ENCODE measurements at places on chromosomes 3 and 15. TPM values are rescaled to one million over a fixed set of nuclear protein-coding genes. Genes with fewer than 3 reads are reported as not detected.

DNA sequence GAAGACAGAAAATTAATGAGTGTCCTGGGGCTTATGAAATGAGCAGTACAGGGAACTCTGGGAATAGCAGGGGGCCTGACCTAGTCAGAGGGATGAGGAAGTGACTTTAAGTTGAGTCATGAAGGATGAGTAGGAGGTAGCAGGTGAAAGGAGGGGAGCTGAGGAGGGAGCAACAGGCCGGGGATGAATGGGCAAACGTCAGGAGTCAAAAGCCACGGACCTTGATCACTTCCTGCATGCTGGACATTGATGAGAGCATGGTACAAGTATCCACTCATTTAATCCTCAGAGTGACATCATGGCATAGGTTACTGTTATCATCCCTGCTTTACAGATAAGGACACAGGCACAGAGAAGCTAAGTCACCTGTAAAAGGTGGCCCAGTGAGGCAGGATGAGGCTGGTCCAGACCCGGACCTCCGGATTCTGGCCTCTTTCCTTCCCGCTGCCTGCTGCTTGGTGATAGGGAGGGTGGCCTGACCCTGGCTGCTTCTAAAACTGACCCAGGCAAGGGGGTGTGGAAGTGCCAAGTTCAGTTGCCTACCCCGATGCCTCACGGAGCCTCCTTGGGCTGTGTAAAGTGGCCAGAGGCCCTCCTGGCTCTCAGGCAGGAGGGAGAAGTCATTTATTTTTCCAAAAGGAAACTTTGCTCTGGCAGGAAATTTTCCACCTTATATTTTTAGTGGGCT lies 7.6 kb downstream of the CORO2B start:
- H3K36me3 ChIP-seq: no peaks in the 10 kb centered on the region
- H3K27me3 ChIP-seq: 0 out of 2 replicates have a peak, but pooled peaks cover 3% of the 10 kb centered on the region
- H3K4me1 ChIP-seq: peaks cover 2% of the 10 kb centered on the region
- H3K27ac ChIP-seq: no peak overlapping the region

Gene GOLGA8J
- not detected for total RNA-seq

Gene PTX3
- 1.4 TPM for total RNA-seq

DNA sequence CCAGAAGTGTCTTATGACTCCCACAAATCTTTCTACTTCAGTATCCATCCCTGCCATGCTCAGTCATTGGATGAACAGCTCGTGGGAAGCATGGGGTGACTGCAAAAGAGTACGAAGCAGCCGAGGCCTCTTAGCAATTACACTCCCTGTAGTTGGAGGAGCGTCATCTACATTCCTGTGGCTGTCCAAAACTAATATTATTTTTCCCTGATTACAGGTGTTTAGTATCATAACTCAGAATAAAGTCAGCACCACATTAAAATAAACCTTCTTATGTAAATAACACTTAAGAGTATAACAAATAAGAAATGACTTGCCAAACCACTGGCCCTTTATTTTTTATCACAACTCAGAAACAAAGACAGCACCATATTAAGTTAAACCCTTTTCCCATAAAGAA lies 141.5 kb downstream of the PLOD2 start:
- DNase-seq: no peak
- no peaks in the 10 kb centered on the region for H3K27me3 ChIP-seq
- H3K36me3 ChIP-seq: no peaks in the 10 kb centered on the region
- no peak overlapping the region for H3K4me3 ChIP-seq

GRCh38 chr3:73603762-73604171 lies 21.0 kb downstream of the PDZRN3 start:
- DNase-seq: no peak
- no peaks in the 10 kb centered on the region for H3K36me3 ChIP-seq
- H3K27me3 ChIP-seq: no peaks in the 10 kb centered on the region

GRCh38 chr3:188176476-188176875 lies 22.5 kb downstream of the LPP start:
- no peaks in the 10 kb centered on the region for H3K27me3 ChIP-seq
- no peak for DNase-seq
- H3K4me3 ChIP-seq: no peak overlapping the region
- no peaks in the 10 kb centered on the region for H3K4me1 ChIP-seq

DNA sequence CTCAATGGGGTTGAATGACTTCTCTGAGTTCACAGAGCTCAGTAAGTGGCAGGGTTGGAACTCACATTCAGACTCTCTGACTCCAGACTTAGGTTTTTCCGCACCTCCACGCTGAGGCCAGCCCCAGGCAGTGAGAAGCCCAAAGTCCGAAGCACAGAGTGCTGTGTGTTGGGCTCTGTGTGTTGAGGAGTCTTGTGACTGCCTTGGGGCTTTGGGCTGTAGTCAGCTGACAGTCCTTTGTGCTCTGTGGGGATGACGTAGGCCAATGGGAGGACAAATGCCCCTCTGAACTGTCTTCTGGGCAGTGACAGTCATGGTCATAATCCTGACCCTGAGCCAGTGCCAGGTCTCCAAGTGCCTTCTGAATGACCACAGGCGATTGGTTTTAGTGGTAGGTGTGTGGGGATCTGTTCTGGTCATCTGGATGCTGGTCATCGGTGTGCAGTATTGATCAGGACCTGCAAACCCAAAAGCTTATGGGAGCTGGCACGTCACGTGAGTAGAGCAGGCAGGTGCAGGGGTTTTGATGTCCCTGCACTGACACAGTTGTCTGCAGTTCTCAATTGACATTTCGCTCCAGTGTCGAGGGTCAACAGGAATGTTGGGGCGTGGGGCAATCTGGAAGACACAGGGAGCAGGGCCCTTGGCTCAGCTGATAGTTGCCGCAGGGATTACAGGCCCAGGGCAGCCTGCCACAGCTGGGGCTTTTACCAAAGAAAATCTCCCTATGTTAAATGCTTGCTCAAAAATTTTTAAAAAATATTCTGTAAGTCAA lies 45.3 kb downstream of the CAPN3 start:
- no peak overlapping the region for H3K4me3 ChIP-seq
- no peaks in the 10 kb centered on the region for H3K27me3 ChIP-seq
- H3K27ac ChIP-seq: no peak overlapping the region
- H3K4me1 ChIP-seq: no peaks in the 10 kb centered on the region
- DNase-seq: no peak
- H3K36me3 ChIP-seq: no peaks in the 10 kb centered on the region

GRCh38 chr3:161043336-161044035 lies 61.7 kb downstream of the B3GALNT1 start:
- no peaks in the 10 kb centered on the region for H3K27me3 ChIP-seq
- H3K4me1 ChIP-seq: no peaks in the 10 kb centered on the region
- H3K36me3 ChIP-seq: no peaks in the 10 kb centered on the region
- DNase-seq: no peak
- no peak overlapping the region for H3K4me3 ChIP-seq

- no peak overlapping the region for H3K27ac ChIP-seq
- H3K4me1 ChIP-seq: no peaks in the 10 kb centered on the region
- no peaks in the 10 kb centered on the region for H3K36me3 ChIP-seq
- H3K4me3 ChIP-seq: no peak overlapping the region
Measured at GRCh38 chr15:27871078-27871901, 227.8 kb downstream of the OCA2 start.

Gene RNF7
- total RNA-seq: 113 TPM

GRCh38 chr3:22979581-22979980 lies 223.5 kb upstream of the UBE2E2 start:
- DNase-seq: no peak
- no peaks in the 10 kb centered on the region for H3K4me1 ChIP-seq
- no peak overlapping the region for H3K27ac ChIP-seq

Gene P3H2
- total RNA-seq: 40.5 TPM

DNA sequence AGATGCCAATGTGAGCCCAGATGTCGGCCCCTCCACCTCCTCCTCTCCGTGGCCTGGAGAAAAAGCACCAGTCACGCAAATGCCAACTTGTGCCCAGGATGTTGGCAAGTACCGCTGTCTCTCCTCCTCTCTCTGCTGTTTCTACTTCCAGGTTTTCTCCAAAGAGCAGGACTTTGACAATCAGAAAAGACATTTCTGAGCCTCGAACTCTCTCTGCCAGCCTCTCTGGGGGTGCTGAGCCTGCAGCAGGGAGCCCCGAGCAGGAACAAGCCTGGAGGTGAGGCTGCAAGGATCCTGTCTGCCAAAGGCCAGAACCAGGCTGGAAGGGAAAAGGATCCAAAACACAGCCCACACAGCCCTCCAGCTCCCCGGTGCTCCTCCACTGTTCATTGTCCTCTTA lies 89.7 kb downstream of the SEC22A start:
- DNase-seq: no peak
- H3K27ac ChIP-seq: no peak overlapping the region
- H3K4me1 ChIP-seq: no peaks in the 10 kb centered on the region
- peaks cover 5% of the 10 kb centered on the region for H3K36me3 ChIP-seq
- H3K27me3 ChIP-seq: no peaks in the 10 kb centered on the region

- H3K27ac ChIP-seq: no peak overlapping the region
- no peaks in the 10 kb centered on the region for H3K36me3 ChIP-seq
- no peak for DNase-seq
- no peaks in the 10 kb centered on the region for H3K27me3 ChIP-seq
- no peaks in the 10 kb centered on the region for H3K4me1 ChIP-seq
- no peak overlapping the region for H3K4me3 ChIP-seq
Measured at GRCh38 chr15:68711406-68711805, 109.3 kb downstream of the ANP32A start.

Gene CRYGS
- 0.90 TPM for total RNA-seq

Gene FGF7
- total RNA-seq: not detected

Gene PPP1R14D
- total RNA-seq: not detected

DNA sequence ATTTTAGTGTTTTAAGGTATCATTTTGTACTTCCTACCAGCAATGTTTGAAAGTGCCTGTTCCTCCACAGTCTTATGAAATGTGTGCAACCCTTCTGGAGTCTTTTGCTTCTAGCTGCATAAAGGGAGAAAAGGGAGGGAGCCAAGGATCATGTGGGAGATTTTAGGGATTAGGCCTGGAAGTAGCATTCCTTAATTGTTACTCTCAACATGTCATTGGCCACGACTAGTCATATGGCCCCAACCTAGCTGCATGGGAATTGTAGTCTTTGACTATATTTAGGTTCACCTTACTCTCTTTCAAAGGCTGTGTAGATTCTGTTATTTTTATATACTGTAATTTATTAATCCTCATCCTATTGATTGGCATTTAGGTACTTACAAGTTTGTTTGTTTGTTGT lies 14.9 kb downstream of the CRTAP start:
- H3K36me3 ChIP-seq: peaks cover 24% of the 10 kb centered on the region
- no peak for DNase-seq
- H3K27ac ChIP-seq: no peak overlapping the region
- H3K4me1 ChIP-seq: no peaks in the 10 kb centered on the region

- DNase-seq: no peak
- H3K27ac ChIP-seq: no peak overlapping the region
- no peak overlapping the region for H3K4me3 ChIP-seq
- no peaks in the 10 kb centered on the region for H3K27me3 ChIP-seq
Measured at GRCh38 chr3:50853936-50854335, 179.2 kb downstream of the DOCK3 start.

GRCh38 chr3:122107171-122107570 lies 52.0 kb downstream of the CD86 start:
- no peaks in the 10 kb centered on the region for H3K4me1 ChIP-seq
- no peak overlapping the region for H3K4me3 ChIP-seq
- H3K36me3 ChIP-seq: no peaks in the 10 kb centered on the region

DNA sequence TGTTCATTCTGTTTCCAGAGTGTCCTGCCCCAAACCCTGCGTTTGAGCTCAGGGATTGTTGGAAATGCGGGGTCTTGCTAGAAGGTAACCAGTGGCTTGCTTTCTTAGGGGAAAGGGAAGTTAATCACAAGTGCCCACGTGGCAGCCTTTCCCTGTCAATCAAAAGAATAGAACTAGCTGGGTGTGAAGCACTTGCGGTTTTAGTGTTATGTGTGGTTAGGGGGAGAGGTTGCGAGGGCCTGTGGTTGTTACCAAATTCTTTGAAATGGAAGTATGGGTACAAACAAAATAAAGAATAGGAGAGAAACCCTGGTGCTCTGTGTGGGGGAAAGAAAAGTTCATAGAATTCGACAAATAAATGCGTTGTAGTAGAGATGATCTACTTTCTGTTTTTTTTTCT lies 67.6 kb downstream of the FNDC3B start:
- no peak overlapping the region for H3K4me3 ChIP-seq
- no peaks in the 10 kb centered on the region for H3K36me3 ChIP-seq
- no peak overlapping the region for H3K27ac ChIP-seq
- no peaks in the 10 kb centered on the region for H3K27me3 ChIP-seq

DNA sequence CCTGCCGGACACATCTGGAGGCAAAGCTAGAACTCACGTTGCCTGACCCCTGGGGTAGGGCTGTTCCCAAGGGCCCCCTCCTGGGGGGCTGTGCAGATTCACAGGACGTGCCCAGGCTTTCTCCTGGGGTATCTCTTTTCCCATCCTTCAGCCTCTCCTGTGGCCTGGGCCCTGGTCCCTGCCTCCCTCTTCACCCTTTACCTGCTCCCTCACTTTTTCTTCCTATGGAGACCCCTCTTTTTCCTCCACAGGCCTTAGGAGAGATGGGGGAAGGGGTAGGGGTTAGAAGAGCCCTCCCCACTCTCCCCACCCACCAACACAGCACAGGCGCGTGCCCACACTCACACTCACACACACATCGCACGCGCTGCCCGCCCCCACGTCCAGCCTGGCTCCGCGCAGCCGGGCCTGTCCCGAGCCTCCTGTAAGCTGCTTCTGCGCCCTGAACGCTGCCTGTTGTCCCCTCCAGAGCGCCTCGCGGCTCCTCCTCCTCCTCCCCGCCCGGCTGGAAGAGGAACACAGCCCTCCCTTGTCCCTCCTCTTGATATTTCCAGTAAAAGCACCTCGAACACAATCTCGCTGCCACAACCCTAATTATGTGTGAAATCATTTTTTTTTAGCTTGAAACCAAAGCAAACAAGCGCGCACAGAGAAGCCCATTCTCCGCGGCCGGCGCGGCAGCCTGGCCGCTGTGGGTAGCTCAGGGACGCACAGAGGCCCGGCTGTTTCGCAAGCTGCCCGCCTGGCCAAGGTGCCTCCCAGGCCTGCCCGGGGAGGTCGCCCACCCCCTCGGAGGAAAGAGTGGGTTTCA lies 33.9 kb upstream of the ACAN start:
- no peaks in the 10 kb centered on the region for H3K36me3 ChIP-seq
- peak; percentile 69 for DNase-seq
- H3K4me3 ChIP-seq: peak overlapping the region; percentile 42
- no peak overlapping the region for H3K27ac ChIP-seq

- H3K27me3 ChIP-seq: no peaks in the 10 kb centered on the region
- H3K4me3 ChIP-seq: no peak overlapping the region
- no peak for DNase-seq
- H3K4me1 ChIP-seq: no peaks in the 10 kb centered on the region
Measured at GRCh38 chr15:49814709-49815108, 193.9 kb downstream of the DTWD1 start.

DNA sequence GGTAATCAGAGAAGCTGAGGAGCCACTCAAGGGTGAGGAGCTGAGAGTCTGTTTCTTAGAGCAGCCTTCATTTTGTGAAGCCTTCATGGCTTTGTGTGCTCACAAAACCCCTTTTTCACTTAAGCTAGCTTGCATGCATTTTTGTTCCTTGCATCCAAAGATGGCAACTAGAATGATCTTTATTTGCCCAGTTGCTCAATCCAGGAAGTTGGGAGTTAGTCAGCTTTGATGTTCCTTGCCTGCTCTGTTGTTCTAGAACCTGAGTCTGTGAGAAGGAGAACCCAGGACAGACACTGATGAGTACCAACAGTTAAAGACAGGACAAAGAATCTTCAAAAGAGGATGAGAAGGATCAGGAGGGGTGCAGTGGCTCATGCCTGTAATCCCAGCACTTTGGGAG lies 81.8 kb downstream of the IL20RB start:
- H3K4me3 ChIP-seq: no peak overlapping the region
- no peak for DNase-seq
- no peaks in the 10 kb centered on the region for H3K27me3 ChIP-seq
- no peaks in the 10 kb centered on the region for H3K36me3 ChIP-seq
- H3K4me1 ChIP-seq: no peaks in the 10 kb centered on the region

Gene CFAP100
- total RNA-seq: not detected

Gene CPA3
- not detected for total RNA-seq

Gene GP9
- total RNA-seq: not detected

GRCh38 chr3:78569804-78570203 lies 1198.0 kb downstream of the ROBO1 start:
- no peaks in the 10 kb centered on the region for H3K27me3 ChIP-seq
- no peak overlapping the region for H3K4me3 ChIP-seq
- no peaks in the 10 kb centered on the region for H3K4me1 ChIP-seq
- no peak for DNase-seq
- H3K27ac ChIP-seq: no peak overlapping the region

Data from H1 (cell line).